C1 segment of cervical spinal cord (tissue), 14 donors: ENCODE measurements at places on chromosomes 12 and 14.
A peak's percentile ranks its signal among the peaks of the same experiment; 100 is the strongest.

- no peak for DNase-seq
These were observed 44.9 kb downstream of the JKAMP start for GRCh38 chr14:59529189-59529588.

DNA sequence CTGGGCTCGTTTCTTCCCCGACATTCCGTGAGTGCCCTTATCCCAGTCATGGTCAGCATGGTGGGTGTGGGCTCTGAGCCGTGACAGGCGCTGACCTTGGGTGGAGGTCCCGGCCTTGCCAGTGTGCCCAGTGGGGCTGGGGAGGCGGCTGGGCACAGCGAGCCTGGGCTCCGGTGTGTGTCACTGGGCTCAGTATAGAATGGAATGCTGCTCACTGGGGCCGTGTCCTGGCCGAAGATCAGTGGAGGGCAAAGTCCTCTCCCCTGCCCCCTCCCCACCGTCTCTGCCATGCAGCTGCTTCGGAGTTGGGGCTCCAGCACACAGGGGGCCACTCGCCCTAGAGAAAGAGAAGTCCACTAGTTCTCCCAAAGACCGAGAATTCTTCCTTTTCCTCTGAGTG lies 164.4 kb downstream of the TSPAN9 start:
- DNase-seq: no peak

DNA sequence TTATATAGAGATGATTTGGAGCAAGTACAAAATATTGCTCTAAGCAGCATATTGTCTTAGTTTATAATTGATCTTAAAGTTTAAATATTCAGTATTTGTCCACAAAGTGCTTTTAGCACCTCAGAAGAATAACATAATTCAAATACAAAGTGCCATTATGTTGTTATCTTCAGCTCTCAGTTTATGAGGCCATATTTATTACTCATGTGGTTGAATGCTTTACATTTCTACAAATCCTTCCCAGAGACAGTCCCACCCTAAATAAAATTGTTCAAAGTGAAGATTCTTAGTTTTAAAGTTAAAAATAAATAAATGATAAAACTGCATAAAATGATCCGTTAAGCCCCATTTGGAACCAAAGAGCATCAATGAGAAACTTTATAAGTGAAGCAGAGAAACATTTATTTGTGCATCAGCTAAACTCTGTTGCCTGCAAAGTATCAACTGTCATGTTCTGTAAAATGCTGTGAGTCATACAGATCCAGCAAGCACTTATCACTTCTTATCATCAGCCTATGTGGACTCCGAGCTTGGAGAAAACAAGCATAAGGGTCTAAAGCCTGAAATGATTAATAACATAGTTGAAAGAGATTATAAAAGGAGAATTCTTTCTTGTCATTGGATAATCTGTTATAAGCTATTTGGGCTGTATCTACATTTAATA lies 218.9 kb downstream of the ADAMTS20 start:
- DNase-seq: no peak

GRCh38 chr12:125610971-125611370 lies 545.7 kb downstream of the AACS start:
- no peak for DNase-seq

GRCh38 chr14:70832561-70833305 lies 23.4 kb upstream of the MAP3K9 start:
- DNase-seq: no peak

DNA sequence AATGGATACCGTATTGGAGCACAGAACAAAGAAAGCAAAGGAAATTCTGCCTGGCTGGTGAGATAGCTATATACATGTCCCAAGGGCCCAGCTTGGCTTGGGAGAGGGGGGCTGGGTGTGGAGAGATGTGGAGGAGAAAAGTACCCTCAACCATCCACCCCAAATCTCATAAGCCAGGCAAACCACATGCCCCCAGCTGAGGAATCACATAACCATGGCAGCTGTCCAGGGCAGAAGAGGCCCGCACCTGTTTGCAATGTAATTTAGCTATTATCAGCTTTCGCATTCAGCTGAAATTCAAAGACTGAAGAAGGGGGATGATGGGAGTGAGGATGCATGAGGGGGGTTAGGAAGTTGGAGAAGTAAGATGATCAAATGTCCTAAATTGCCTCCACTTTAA lies 196.1 kb downstream of the TBX5 start:
- DNase-seq: no peak

GRCh38 chr12:3045989-3046388 lies 31.2 kb upstream of the TSPAN9 start:
- DNase-seq: no peak

DNA sequence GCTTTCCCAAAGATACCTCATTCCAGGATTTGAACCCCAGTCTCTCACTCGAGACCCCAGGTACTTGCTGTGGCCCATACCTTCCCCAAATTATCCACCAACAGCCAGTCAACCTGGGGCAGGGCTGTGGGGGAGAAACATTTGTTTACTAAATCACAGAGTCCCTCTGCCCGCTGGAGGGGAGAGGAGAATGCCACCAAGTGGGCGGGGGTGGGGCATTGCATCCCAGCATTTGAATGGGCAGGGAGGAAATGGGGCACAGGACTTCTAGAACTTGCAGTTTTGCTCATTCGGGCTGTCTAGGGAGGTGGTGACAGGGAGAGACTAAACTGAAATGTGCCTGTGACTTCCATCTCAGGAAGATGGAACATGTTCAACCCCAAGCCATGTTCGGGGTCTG lies 10.9 kb upstream of the SERPINA9 start:
- DNase-seq: no peak

DNA sequence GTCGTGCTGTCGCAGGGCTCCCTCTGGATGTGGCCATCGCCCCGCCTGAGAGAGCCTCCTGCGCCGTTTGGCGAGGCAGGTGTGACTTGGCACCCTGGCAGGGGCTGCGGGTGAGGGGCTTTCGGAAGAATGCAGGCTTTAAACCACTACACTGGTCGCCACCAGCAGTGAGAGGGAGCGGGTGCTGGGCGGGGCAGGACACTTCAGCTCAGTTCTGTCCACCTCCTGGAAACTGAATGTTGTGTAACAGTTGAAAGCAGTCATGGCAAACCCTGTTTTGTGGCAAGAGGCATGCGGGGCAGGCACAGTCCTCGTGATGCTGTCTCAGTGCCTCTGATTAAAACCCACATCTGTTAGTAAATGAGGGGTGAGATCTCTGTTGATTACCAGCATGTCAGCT lies 55.9 kb downstream of the AACS start:
- no peak for DNase-seq

DNA sequence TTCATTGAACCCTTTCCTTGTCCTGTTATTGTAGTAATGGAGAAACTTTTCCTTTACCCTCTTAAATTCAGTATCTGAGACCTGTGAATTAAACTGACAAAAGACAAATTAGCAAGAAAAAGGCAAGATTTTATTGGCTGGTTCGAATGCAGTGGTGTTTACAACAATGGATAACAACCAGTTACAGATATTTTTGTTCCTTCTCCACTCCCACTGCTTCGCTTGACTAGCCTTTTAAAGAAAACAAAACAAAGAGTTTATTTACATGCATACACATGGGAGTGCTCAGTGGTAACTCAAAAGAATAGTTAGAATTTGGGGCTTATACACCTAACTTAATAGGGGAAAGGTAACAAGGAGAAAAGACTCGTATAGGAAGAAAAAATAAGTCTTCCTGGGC lies 37.0 kb upstream of the HECTD1 start:
- no peak for DNase-seq

DNA sequence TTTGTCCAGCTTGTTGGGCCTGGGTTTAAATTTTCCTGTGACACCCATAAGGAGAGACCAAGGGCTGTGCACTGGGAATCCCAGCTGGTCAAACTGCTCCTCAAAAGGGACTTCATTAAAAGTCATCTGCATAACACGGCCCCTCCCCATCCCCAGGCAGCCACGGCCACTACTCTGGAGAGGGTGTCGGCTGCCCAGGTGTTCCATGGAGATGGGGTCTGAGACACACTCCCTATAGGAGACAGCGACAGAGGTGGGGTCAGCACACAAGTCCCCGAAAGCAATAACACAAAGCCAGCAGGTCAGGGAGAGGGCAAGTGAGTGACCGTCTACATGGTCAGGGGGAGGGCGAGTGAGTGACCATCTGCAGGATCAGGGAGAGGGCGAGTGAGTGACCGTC lies 75.6 kb upstream of the BCL11B start:
- no peak for DNase-seq

DNA sequence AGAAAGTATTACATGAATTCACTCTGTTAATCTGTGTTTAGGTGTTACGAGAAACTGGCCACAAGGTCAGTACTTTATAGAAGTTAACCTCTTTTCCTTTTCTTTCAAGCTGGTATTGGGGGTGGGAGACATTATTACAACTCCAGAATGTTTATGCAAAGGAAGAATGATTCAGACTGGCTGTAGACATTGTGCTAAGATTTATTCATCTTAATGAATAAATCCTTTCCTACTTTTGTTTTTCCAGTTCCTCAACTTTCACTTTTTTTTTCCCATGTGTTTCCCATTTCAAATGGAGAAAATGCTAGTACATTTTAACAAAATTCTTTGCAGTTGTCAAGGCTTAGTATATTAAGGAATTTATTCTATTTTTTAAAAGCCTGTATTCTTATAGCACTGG lies 1.3 kb downstream of the OTOGL start:
- DNase-seq: no peak

- no peak for DNase-seq
These were observed 432.6 kb downstream of the LRIG3 start for GRCh38 chr12:58487678-58488161.

GRCh38 chr12:117587631-117588287 lies 226.3 kb upstream of the NOS1 start:
- DNase-seq: peak; percentile 22

GRCh38 chr14:21880918-21881317 lies 207.3 kb upstream of the OR4E1 start:
- DNase-seq: no peak

- no peak for DNase-seq
These were observed 59.5 kb downstream of the ETNK1 start for GRCh38 chr12:22684140-22685118.

DNA sequence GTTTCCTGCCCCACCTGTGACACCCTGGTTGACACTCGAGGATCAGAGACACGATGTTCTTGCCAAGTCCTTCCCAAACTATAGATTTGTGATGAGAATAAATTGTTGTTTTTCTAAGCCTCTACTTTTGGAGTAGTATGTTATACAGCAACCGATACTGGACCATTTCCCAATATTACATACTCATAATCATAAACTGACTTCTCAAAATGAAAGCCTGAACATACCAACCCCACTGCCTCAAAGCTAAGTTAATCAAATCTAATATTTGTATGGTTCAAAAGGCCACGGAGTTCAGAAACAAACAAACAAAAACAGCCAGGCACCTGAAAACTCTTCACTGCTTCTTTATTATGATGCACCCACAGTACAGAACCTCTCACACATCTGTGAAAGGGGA lies 52.3 kb upstream of the GPHB5 start:
- DNase-seq: no peak

- no peak for DNase-seq
These were observed 408.9 kb upstream of the FBXO33 start for GRCh38 chr14:39841088-39841487.

- no peak for DNase-seq
These were observed 34.2 kb upstream of the RNASE1 start for GRCh38 chr14:20836668-20837338.

DNA sequence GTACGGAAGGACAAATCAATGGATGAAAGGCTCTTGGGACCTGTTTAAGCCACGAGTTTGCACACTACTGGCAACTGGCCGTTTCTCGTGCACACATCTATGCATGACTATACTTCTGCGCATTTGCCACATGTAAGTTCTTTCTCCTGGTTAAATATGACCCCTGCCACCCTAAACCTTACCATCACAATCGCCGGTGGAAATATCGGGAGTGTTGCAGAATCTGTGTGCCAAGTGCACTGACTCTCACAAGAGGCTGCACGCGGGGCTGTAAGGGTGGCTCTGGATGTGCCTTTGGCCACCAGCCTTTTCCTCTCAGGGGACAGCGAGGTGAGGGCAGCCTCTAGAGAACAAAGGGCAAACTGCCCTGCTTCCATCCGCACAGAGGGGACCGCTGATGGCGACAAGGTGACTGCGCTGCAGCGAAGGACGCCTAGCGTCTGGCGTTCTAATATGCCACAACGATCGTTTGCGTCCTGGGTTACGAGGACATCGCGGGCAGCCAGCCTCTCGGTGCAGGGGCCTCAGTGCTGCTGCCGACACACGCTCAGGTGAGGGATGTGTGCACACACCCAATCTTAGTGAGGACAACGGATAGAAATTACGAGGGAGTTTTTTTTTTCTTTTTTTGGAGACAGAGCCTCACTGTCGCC lies 232.2 kb downstream of the PCNX1 start:
- DNase-seq: no peak

- DNase-seq: no peak
These were observed 59.5 kb upstream of the ANKS1B start for GRCh38 chr12:100044266-100044665.

DNA sequence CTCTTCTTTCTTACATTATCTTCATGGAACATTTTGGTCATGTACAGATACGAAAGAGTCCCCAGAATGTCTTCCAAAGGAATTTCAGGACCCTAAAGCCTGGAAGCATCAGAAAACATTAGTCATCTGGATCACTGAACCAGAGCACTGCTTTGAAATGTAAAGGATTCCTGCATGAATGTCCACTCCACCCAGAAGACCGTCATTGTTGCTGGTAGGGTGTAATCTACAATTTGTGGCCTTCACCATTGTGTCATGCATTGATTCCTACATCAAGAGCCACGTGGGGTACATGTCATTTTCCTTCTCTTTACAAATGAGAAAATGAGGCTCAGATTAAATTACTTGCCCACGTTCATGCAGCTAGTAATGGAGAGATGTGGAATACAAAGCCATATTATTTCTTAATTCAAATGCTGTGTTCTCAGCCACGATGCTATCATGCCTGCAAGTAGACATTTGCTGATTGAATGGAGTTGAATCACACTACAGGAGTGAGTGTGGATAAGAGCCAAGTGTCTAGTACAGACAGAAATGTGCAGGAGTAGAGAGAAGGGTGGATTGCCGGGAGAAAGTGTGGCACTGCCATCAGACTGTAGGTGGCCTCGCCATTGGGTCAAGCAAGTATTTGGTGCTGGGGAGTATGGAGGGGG lies 231.2 kb downstream of the C12orf75 start:
- no peak for DNase-seq

GRCh38 chr14:103198131-103199105 lies 75.2 kb downstream of the TNFAIP2 start:
- no peak for DNase-seq

DNA sequence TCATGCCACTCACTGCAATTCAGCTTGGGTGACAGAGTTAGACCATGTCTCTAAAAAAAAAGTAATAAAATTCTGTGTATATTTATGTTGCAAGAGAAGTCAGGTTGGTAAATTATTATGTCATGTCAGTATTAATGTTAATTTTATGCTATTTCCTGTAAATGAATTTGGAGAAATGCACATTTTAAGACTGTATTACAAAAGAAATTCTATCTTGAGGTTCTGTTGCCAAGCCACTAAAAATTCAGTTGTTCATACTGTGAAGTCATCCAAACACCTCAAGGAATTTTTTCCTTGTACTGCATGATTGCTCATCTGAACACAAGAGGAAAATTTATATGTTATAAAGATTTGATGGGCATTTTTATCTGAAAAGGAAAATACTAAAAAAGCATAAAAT lies 23.3 kb upstream of the HMGA2 start:
- DNase-seq: no peak
